ENCODE measurements at places on chromosomes 4 and X. TPM values are rescaled to one million over a fixed set of nuclear protein-coding genes. Genes with fewer than 3 reads are reported as not detected.

Gene MTM1
- total RNA-seq = 4.2 TPM

Gene NPFFR2
- not detected for total RNA-seq

Gene DDX3X
- total RNA-seq = 72.8 TPM

Gene MAGIX
- total RNA-seq = 1.3 TPM

Gene RAI2
- 1.0 TPM for total RNA-seq
